ENCODE measurements at places on chromosomes 4 and X.

GRCh38 chrX:23825675-23826074 is 42.7 kb downstream of the SAT1 start:
- no peak for DNase-seq

DNA sequence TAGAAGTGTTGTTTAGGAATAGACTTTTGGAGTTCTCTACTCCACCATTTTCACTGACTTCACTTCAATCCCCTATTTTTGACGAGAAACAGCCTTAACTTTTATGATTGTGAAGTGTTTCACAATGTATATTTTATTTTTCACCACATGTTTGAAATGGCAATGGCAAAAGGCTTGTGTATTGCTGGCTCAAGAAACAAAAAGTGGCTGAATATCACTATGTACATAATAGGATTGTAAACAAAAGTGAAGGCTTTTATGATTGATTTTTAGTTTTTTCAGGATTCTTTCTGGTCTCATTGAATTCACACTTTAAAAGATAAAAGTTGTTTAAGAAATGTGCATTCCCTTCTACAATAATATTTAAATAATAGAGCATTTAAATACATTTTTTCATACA is 18.2 kb downstream of the MAGEB5 start:
- no peak for DNase-seq

DNA sequence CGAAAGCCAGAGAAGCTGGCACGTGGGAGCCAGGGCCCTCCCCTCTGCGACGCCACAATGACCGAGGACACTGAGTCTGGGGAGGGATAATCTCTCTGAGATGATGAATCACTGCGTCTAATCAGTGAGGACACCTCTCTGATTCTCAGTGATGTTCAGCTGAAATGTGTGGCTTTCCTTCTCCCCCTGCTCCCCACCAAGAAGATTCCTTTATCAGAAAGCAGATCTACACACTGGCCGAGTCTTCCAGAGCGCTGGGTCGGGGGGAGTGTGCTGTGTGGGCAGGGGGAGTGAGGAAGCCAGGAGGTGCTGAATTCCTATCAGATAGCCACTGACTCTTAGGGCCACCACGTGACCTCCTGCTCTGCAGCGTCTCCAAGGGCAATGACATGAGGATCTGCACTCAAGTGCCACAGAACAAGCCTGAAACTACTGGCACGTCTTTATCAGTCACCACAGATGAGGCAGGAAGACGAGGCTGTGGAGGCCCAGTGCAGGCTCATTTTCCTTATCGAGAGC is 89.2 kb downstream of the GATB start:
- peak; percentile 43 for DNase-seq

DNA sequence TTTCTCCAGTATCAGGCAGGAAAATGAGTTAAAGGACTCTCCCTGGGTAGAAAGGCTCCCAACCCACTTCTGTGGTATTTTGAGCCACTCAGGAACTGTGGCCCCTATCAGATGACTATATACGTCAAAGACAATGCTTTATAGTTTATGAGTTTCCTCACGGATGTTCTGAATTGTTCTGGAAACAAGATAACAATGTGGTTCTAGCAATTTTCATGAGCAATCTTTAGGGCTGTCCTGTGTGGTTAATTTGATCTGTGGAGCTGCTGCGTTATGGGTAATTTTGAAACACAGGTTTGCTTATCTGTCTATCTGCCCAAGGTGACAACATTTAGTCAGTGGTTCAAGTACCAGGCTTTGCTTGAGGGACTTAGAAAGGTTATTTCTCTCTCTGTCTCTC is 46.7 kb upstream of the IL2 start:
- no peak for DNase-seq

- DNase-seq = no peak
Observed at GRCh38 chrX:102627640-102628039, 23.6 kb upstream of the GPRASP1 start.

DNA sequence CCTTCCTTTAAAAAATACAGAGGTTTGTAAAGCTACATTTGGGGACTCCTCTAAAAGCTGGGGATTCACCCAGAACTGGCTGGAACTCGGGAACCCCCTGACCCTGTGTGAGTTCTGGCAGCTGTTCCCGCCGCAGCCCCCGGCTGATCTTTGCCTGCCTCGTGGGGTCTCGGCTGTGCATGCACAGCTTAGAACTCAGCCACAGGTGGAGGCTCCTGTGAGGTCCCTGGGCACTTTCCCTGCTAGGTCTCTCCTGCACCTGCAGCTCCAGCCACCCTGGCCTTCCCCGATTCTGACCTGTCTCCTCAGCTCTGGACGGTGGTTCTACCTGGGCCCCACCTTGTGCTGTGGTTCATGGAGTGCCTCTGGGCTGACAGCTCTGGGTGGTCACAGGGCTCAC is 48.6 kb upstream of the HGFAC start:
- DNase-seq = no peak

DNA sequence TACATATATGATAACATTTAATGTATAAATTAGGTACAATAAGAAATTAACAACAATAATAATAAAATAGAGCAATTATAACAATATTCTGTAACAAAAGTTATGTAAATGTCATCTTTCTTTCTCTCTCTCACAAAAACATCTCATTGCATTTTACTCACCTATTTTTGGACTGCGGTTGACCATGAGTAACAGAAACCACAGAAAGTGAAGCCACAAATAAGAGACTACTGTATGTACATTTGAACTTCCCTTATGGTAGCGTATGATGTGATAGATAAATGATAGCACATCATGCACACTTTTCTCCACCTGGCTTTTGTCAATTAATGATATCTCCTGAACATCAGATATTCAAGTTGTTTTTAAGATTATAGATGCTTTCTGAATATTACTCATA is 80.5 kb downstream of the HNRNPD start:
- no peak for DNase-seq

GRCh38 chrX:15055146-15055930 is 182.1 kb downstream of the MOSPD2 start:
- DNase-seq = no peak

- DNase-seq = no peak
Observed at GRCh38 chrX:155534800-155535199, 76.4 kb upstream of the F8A3 start.

GRCh38 chr4:37522996-37523395 is 163.2 kb downstream of the RELL1 start:
- DNase-seq = no peak

DNA sequence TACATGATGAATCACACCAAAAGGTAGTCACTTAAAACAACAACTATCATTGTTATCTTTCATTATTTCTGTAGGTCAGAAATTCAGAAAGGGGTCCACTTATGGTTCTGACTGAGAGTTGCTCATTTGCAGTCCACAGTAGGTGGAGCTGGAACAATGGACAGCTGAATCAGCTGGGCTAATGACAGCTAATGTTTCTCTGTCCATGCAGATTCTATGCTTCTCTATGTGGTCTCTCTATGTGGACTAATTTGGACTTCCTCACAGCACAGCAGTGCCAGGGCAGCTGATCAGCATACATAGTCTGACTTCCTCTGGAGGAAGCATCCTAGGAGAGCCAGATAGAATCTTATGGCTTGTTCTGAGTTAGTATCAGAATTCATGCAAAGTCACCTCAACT is 131.7 kb upstream of the INTU start:
- DNase-seq = no peak

DNA sequence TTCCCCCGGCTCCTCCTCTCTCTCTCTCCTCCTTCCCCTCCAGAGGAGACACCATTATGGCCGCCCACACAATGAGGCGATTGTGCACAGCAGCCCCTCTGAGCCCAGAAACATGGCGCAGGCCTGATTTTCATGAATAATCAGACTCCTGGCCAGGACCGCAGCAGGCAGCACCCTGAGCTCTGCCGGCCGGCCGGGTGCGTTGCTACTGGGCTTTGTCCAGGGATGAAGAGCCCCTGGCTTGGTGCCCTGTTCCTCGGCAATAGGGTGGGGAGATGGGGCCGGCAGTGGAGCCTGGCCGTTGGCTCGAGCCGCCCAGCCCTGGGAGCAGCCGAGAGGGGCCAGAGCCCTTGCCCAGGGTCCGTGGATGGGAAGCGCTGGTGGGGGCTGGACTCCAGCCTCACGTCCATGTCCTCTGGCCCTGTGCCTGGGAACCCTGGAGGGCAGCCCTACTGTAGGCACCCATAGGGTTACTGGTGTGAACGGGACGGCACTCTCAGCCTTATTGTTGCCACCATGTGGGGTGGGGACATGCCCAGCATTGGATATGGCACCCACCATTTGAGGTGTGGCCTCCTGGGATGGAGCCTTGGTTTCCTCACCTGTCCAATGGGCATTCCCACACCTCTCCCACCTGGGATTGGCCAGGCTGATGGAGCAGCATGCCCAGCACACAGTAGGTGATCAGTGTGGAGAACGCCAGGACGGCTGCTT is 103.0 kb downstream of the SORCS2 start:
- DNase-seq = no peak

- no peak for DNase-seq
Observed at GRCh38 chrX:74065831-74066390, 238.1 kb upstream of the ZCCHC13 start.

- no peak for DNase-seq
Observed at GRCh38 chrX:128518508-128518907, 466.3 kb upstream of the ACTRT1 start.
